Stimulated activated CD4-positive, alpha-beta T cell treated with anti-CD3 and anti-CD28 coated beads, Interleukin-4, amount 100 ng/mL, for 1 hour (primary cell): ENCODE measurements at places on chromosomes 7 and 10.

- DNase-seq = peak; percentile 63
Observed at GRCh38 chr10:30059209-30060107, at the start of gene JCAD. Gene JCAD (minus strand): TSS chr10:30059586. CDS start chr10:30047812, 11,774 bp downstream.

- DNase-seq = no peak
Observed at GRCh38 chr7:31082447-31082846, 30.3 kb downstream of the ADCYAP1R1 start.

GRCh38 chr7:98571006-98571405 is 46.1 kb upstream of the NPTX2 start:
- no peak for DNase-seq

DNA sequence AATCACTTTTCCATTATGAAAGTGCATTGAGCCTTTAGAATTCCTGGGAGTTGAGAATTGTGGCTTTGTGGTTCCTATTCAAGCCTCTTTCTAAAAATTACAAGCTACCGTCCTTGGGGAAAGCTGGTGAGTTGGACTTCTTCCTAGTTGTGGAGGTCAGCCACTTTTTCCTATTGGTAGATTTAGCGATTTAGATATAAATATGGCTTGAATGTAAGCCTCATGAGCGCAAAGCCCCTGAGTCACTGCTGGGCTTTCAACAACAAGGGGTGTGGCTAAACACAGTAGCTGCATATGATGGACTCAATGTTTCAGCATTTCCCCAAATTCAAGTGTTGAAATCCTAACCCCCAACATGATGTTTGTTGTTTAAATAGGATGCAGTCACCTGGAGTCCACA is 150.0 kb upstream of the IGFBP3 start:
- DNase-seq = no peak

GRCh38 chr7:123047955-123048354 is 52.5 kb upstream of the TAS2R16 start:
- DNase-seq = no peak

- peak; percentile 30 for DNase-seq
Observed at GRCh38 chr7:1531263-1531978, 919 bp downstream of the MAFK start.

DNA sequence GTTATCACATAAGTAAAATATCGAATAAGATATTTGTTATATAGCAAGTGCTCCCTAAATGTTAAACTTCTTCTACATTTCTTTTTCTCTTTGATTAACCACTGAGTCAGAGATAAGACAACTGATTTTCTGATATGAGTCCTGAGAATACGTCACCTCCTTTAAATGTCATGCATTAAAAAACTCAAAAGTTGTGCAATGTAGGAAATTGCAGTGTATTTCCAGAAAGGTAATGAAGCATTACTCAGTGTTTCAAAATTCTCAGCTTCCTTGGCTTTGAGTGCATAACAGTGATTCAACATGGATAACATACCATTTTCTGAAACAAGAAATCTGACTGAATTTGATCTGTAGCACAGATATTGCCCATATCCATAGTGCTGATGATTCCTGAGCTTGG is 155.8 kb downstream of the BMPER start:
- DNase-seq = no peak

DNA sequence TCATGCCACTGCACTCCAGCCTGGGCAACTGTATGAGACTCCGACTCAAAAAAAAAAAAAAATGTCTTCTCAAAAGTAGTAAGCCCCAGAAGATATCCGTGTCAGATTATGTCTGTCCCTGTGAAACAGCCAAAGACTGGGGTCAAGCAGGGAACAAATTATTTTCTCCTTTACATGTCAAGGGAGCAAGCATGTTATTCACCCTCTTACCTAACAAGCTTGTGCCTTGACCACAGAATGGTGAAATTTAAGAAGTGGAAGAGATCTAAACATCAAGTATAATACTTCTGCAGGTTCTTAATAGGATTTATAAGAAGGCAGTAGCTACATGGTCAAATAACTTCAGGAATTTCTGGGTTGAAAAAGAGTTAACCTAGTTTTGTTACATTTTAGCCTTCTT is 187.9 kb downstream of the ZNF365 start:
- DNase-seq = no peak

DNA sequence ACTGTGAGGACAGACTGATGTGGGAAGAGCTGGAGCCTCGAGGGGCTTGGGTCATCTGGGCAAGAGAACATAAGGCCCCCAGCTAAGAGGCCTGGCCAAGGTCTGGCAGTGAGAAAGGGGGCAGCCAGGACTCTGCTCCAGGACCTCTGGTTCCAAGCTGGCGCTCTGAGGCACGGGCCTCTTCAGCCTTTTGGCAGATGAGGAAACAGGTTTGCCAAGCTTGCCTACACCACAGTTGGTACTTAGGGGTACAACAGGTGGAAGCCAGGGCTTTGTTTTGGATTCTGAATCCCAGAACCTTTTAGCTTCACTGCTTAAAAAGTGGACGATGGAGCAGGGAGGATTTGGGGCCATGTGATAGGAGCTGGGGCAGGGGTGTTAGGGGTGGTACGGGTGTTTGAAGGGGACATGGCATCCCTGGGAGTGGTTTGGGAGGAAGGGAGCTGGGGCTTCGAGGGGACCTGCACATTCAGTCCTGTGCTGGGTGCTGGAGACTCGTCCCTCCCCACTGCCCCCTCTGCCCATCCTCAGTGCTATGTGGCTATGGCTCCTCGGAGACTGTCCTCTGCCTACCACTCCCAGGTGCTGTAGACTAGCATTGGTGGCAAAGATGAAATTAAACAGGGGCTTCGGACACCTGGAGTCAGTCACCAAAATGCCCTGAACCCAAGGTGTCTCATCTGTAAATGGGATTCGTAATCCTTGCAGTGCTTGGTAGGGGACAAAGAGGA is 30.3 kb downstream of the ZNF775 start:
- no peak for DNase-seq

- no peak for DNase-seq
Observed at GRCh38 chr7:42236976-42237810, at the start of gene GLI3. Gene GLI3 (minus strand): TSS chr7:42237209. CDS start chr7:42223253, 13,956 bp downstream.

DNA sequence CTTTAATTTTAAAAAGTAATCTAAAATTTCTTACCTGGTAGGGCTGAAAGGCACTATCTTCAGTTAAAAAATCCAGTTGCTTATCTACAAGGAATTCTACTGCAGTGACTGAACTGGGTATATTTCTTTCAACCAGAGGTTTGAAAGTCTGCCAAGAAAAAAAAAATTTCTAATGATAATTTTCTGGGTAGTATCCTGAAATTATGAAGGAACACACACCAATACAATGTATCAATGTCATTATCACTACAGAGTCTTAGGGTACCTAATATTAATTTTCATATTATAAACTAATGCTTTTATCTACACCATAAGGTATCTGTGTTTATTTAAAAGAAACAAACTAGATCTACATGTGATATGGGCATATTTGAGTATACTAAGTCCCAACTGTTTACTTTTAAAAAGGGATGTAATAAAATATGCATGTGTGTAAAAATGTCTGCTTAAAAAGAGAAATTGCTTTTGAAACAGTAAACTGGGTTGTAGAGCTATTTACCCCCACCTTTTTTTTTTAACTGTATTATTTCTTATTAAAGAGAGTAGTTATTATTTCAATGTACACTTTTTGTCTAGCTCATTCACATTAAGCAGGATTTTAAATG is 131.6 kb downstream of the NRBF2 start:
- no peak for DNase-seq
